NCI-H146 (cell line): ENCODE measurements at places on chromosomes 5 and 9.

DNA sequence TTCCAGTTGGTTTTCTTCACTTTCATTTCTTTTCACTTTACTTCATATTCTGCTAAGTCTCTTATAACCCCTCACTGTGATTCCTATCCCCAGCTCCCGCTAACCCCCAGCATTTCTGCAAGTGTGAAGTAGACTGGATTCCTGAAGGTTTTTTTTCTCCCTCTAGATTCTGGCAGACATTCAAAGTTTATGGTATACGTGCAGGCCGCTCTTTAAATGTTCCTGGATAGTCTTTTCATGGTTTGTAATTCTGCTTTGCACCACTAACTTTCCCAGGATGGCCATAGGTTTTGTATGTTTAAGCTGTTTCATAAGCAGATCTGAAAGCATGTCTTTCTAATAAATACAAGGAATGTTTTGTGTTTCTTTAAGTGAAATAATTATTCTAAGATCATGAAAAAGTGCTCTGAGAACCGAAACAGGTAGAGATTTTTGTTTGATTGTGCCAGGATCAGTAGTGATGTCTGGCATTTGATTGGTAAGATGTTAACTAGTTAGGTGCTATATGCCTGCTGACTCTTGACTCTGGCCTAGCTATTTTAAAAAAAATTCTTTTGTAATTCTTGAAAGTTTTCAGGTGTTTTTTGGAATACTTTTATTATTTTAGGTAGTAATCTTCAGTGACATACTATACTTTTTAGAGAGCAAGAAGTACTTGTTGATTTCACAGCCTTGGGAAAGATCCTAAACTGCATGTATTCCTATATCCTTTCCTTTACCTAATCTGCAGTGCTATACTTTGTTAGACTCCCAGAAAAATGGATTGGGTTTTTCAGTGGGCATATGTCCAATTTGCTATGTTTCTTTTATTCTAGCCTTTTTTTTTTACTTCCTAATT is 29.7 kb downstream of the CNOT6 start:
- DNase-seq, result no peak

DNA sequence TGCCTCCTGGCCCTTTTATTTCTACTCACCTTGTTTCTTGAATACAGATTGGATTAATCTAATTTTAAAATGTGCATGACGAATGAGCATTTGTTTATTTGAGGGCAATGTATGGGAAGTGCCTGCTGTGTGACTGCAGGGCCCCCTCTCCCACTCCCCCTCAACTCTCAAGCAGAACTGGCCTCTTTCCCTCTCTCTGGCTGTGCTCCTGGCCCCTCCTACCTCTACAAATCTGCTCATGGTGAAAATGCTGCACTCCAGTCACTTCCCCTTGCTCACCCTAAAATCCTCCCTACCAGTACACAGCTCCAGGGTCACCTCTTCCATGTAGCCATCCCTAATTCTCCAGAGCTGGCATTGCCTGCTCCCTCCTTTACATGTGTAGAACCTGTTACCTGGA is 17.2 kb upstream of the NDST1 start:
- DNase-seq, result no peak

DNA sequence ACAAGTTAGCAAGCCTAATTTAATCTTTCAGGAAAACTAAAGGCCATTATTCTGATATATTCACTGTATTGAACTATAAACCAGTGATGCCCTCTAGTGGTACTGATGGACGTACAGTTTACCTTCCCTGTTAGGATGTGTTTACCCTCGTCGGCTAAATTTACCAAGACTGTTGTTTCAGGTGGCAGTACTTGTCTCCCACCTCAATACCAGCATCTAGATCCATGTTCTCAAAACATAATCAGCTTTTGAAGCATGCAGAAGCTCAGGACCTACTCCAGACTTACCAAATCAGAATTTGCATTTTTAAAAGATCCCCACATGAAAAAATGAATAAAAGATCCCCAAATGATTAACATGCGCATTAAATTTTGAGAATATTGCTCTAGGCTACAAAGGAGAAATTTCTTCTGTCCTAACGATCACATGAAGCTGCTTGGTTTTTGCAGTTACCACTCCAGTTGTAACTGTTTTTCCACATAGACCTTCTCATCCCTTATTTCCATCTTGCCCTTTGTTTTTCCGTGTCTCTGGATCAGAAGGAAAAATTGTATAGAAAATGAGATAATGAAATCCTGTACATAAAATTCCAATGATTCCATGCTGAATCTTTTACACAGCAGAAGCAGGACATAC is 3.2 kb upstream of the BAAT start:
- DNase-seq, result peak; percentile 70

- DNase-seq, result no peak
Observed at GRCh38 chr5:172441262-172441751, 13.0 kb downstream of the SH3PXD2B start.

DNA sequence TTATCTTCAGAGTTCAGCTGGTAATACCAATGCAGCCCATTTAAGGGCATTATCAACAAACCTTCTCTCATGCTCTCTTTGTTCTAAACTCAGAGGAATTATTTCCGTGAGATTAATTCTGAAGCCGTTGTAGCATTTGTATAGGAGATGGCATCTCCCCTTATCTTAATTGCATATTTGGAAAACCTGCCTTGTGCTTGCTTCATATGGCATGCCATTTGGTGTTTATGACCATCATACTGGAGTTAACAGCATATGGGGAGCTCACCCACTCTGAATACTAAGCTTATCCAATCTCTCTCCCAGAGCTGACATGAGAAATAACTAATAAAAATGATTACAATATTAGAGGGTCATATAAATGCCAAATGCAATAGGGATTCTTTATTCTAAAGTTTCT is 243.2 kb downstream of the BRINP1 start:
- DNase-seq, result no peak

DNA sequence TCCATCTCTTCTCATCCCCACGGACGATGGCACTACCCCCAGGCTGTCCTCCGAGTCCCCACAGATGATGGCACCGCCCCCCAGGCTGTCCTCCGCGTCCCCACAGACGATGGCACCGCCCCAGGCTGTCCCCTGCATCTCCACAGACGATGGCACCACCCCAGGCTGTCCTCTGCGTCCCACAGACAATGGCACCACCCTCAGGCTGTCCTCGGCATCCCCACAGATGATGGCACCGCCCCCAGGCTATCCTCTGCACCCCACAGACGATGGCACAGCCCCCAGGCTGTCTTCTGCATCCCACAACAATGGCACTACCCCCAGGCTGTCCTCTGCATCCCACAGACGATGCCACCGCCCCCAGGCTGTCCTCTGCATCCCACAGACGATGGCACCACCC is 57.4 kb upstream of the PTCH1 start:
- DNase-seq, result no peak

DNA sequence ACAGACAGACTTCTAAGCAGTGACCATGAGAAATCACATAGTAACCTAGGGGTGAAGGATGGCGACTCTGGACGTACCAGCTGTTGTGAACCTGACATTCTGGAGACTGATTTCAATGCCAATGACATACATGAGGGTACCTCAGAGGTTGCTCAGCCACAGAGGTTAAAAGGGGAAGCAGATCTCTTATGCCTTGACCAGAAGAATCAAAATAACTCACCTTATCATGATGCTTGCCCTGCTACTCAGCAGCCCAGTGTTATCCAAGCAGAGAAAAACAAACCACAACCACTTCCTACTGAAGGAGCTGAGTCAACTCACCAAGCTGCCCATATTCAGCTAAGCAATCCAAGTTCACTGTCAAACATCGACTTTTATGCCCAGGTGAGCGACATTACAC is 38.0 kb upstream of the CCDC152 start:
- no peak for DNase-seq

DNA sequence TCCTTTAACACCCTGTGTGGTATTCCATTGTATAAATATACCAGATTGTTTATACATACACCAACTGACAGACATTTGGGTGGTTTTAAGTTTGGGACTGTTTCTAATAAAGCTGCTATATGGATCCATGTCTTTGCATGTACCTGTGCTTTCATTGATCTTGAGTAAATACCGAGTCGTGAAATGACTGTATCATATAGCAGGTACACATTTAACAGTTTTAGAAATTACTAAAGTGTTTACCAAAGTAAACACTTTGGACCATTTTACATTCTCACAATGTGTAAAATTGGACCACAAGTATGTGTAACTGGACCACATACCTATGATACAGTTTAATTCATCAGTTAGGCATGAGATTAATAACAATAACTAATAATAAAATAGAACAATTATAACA is 175.2 kb downstream of the FBXL17 start:
- DNase-seq, result no peak

GRCh38 chr5:130104895-130105688 is 200.8 kb downstream of the CHSY3 start:
- no peak for DNase-seq

DNA sequence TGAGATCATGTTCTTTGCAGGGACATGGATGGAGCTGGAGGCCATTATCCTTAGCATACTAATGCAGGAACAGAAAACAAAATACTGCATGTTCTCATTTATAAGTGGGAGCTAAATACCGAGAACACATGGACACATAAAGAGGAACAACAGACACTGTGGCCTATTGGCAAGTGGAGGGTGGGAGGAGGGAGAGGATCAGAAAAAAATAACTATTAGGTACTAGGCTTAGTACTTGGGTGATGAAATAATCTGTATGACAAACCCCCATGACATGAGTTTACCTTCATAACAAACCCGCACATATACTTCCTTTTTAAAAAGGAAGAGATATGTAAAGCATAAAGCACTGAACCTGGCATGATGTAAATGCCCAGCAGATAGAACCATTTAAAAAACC is 99.0 kb downstream of the MEGF10 start:
- DNase-seq, result no peak

DNA sequence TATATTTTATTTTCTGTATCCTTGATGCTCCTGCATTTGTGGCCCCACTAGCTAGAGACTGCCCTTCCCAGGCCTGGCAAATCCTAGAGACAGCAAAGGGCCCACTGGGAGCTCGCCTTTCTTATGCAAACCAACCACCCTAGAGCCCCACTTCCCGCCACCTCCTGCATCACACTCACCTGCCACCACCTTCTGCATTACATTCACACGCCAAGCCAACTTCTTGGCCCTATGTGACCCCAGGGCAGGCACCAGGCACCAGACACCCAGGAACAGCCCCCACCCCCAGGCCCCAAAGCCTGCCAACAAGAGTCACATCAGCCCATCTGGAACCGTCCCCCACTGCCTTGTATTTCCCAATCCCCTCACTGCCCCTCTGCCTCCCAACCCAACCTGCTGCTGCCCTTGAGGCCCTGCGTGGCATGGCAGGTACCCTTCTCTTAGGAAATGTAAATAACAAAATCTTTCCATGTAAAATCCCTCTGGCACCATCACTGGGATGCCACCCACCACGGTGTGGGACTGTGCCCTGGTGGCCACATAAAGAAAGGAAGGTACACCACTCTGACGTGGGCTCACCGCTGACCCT is 22.0 kb downstream of the ROR2 start:
- DNase-seq, result no peak

DNA sequence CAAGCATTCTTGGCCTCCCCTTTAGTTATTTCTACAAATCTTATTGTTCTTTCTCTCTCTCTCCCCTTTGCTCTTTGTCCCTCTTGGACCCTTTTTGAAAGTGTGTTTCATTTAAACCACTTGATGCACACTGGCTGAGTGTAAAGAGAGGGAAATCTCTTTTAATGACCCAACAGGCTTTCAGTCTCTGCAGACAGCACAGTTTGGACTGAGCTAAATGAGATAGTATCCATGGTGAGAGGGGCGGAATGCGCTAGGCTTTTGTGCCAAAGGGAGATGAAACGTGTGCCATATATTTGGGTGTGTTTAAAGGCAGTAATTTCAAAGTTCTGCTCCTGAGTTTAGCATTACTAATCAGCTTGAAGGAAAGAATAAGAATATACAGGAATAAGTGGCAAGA is 184.9 kb downstream of the PCSK1 start:
- no peak for DNase-seq

- DNase-seq, result no peak
Observed at GRCh38 chr9:92857236-92857635, 20.6 kb downstream of the ZNF484 start.

GRCh38 chr5:143449772-143450171 is 46.3 kb upstream of the NR3C1 start:
- DNase-seq, result no peak

DNA sequence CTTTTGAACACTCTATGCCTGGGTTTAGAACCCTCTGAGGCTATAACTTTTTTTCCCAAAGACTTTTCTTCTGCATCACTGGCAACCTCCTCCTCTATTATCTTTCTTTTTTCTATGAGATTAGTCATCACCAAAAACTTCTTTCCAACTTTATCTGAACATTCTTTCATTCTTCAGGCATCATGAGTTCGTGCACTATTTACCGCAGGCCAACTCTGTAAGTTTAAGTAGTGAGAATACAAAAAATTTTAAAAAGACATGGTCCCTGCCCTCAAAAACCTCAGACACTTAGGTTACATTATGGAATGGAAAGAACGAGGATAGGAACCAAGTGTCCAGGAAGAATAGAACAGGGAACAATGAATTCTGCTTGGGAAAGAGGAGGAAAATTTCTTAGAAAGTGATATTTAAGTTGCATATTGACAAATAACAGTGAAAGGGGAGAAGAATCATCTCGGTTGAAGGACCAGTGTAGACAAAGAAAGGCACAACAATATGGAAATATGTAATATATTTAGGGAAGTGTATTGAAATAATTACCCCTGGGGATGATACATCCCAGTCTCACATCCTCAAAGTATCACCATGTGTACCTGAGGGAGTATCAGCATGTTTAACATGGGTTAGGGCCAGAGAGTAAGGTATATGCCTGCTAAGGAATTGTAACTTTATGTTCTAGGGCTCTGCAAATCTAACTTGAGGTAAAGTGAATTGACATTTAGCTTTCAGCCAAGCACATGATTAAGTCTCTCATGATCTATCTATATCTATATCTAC is 196.5 kb upstream of the NREP start:
- DNase-seq, result no peak

GRCh38 chr5:41707853-41708603 is 162.2 kb downstream of the OXCT1 start:
- peak; percentile 34 for DNase-seq

DNA sequence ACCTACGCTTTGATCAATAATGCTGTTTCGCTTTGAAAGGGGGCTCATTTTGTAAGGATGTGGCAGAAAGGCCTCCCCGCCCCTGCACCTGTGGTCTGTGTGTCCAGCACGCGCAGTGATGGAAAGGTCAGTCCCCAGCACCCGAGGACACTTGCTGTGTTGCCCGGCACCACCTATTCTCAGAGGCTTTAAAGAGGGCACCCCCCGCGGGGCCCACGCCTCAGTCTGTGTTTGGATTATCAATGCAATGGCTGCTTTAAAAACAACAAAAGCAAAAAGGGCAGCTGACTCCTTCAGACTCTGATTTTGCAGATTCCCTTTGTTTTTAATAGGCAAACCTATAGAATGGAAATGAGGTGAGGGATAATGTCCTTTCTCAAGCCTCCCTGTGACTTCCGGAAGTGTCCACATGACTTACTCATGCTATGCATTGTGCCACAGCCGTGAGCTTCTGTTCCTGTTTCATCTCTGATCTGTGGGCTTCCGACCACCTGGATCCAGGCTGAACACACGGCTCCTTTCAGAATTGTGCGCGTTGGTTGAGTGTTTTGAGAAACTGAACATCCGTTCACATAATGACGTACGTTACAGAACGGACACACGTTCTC is 416.2 kb downstream of the IRX2 start:
- peak; percentile 86 for DNase-seq
